Substantia nigra (tissue), 51 donors: ENCODE measurements at places on chromosomes 5 and 9.

- DNase-seq: no peak
Observed at GRCh38 chr5:150302301-150303069, at the start of gene ARSI. TSS of gene ARSI (minus strand) at chr5:150302905. CDS start at chr5:150302373, 532 bp downstream.

GRCh38 chr9:78289474-78289873 lies 7.5 kb upstream of the PSAT1 start:
- DNase-seq: no peak

DNA sequence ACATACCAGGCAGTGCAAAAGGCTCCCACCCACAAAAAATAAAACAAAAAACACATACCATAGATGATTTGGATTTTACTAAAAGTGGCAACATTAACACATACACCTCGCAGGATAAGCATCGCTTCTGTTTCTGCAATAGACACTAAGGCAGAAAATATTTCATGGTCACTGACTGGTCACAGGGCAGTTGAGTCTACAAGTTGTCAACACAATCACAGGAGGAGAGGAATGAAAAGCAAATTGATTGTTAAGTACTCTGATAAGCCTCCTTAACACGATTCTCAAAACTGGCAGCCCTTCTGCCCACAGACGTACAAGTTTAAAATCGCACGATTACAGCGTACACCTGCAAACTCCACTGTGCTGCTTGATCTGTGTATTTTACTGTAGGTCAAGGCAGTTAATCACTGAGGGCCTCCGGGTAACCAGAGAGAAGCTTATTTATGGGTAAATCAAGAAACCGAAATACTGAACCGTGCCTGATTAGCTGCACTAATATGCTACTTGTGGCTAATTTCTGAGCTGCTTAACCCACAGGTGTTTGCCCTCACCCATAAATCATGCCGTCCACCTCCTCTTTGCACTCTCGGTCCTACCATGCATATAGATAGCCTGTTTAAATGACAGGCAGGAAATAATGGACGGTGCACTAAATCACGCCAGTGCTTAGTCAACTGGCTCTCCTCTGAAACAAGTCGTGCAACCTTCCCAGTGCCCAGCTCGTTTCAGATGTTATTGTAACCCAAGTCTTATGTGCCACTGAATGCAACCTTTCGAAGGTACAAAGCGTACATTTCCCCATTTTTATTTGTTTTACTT lies 659.4 kb upstream of the ADAMTS16 start:
- DNase-seq: no peak

DNA sequence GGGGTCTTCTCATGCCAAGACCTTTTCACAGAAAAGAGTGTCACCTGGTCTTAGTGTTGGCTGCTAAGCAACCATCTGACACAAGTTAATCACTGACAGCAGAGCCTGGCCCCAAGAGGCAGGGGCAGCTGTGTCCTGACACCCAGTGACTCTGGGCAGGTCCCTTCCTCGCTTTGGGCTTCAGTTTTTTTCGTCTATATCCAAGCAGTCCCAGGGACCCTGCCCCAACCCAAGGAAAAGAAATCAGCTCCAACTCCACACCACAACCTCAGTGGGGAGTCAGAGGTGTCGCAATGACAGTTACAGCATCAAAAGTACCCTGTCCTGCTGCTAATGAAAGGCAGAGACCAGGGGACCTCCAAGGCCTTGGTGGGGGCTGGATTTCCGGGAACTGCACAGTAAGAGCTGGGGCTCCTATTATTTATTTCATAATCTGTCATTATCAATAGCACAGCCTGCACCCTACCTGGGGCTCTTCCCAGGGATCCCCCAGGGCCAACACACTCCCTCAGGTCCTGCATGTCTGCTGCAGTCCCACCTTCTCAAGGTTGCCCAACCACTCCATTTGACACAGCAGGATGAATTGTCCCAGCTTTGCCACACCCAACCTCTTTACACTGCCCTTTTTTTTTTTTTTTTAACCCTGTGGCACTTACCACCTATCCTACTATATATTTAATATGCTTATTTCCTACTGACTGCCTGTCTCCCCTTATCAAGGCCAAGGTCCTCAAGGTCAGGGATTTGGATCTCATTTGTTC lies 9.4 kb downstream of the ANKS6 start:
- DNase-seq: no peak

DNA sequence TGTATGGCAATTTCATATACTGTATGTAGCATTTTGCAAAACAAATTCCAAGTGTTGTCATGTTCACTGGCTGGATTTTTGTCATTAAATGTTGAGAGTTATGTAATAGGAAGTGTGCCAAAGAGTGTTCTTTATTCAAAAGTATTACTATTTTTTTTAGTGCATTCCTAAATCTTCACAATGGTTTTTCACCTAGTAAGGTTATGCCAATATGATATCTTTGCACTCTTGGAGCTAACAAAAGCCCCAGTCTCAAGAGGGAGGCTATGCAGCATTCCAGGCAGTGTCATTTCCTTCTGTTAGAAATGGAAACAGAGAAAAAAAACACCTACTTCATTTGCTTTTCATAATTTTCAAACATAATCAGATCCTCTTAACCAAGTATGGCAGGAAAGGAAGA lies 5.1 kb upstream of the SSBP2 start:
- no peak for DNase-seq

DNA sequence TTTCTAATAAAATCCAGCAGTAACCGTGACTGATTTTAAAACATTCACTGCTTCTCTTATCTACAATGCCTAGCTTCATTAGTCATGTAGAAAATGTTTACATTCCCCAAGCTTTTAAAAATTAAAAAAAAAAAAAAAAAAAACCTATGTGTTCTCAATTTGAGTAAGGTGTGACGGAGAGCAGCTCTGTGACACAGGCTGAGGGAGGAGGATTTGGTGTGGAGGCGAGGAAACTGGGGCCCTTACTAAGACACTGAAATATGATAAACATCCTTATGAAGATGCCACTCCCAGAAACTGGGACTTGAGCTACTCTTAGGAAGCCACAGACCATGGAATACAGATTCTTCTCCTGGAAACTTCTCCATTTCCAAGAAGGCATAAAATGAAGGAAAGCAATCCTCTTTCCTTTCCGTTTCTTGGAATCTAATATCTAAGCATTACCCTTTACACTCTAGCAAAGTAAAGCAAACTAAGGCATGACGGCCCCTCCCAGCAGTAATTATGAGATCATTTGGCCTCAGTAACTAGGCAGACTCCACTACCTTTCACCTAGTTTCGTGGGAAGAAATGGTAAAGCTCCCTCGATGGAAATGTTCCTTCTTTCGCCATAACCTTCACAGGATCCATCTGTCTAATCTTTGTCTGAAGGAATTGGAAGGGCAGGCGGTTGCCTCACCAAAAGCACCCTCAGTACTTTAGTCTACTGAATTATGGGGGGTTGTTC lies 23.5 kb downstream of the GRAMD2B start:
- no peak for DNase-seq

GRCh38 chr5:62477801-62478200 lies 65.2 kb downstream of the IPO11 start:
- no peak for DNase-seq

- DNase-seq: no peak
Observed at GRCh38 chr5:75156585-75156984, 80.1 kb downstream of the ANKRD31 start.

GRCh38 chr9:97072285-97072776 lies 33.4 kb upstream of the CTSV start:
- DNase-seq: no peak

DNA sequence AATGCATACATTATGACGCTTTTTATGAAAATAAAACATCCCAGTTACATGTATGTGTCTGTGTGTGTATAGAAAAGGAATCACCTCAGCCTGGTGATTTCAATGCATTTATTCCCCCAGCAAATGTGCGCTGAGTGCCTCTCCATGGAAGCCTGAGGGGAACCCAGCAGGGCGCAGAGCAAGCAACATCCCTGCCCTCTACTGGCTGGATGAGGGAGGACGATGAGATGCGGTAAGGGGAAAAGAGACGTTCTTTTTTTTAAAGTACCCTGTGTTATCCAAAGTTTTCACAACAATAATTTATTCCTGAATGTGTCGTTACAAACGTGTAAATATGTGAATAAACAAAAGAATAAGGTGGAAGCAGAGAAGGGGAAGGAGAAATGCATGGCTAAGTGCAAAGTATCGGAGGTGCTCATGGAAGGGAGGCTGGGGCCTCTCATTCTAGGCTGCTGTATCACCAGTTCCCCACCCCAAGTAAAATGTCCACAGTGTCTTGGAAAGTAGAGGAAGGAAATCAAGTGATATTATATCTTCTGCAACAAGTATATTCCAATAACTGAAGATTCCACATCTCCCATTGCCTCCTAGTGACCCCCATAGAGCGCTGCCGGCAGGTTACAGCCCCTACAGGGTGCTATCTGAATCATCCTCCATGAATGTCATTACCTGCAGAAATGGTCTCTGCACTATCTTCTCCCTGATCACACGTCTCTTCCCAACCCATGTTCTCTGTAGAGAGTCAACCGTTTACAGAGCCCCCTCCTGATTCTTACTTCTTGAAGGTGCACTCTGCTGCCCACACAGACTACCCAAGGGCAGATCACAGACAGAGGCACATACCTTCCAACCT lies 13.0 kb upstream of the ABLIM3 start:
- DNase-seq: peak; percentile 9

DNA sequence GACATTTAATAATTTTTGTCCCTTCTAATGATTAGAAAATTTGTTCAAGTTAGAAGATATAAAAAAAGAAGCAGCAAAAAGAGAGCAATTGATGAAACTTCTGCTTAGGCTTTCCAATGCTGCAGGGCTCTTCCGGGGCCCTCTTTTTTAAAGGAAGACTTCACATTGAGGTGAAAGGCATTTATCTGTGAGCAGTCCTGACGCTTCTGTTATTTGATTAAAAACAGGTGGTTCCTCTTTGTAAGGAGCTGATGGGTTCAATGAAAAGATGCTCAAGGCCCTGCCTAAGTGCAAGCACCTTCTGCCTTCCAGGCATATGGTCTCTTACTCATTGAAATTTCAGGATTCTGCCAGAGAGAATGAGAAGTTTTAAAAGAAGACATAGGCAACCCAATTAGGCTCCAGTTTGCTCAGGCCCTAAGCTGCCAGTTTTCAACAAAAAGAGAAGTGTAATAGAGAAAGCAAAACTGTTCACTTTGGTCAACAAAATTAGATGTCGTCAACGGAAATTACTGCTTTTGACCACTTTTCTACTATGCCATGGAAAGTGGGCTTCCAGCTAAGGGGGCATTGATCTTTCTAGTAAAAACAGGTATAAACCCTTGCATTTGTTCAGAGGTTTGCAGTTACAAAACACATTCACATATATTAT lies 100.2 kb downstream of the INSYN2B start:
- no peak for DNase-seq

DNA sequence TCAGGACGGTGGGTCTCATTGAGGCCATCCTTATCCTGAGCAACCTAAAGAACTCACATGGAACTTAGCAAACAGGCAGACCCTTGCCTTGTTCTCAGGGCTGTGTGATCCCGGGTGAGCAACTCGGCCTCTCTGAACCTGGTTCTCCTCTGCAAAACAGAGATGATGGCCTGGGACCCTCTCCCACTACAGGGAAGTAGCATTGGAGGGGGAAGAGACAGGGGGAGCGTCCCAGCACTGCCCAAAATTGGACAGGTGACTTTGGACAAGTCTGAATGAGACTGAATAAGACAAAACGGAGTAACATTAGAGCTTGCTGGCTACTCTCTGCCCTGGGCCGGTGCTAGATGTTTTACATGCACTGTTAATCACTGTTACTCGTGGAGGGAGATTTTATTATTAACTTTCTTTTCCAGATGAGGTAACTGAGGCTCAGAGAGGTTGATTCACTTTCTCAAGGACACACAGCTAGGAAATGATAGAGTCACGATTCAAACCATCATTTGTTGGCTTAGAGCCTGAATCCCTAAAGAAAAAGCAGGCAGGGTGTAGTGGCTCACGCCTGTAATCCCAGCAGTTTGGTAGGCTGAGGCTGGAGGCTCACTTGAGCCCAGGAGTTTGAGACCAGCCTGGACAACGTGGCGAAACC lies 136.4 kb downstream of the C9orf50 start:
- DNase-seq: no peak

DNA sequence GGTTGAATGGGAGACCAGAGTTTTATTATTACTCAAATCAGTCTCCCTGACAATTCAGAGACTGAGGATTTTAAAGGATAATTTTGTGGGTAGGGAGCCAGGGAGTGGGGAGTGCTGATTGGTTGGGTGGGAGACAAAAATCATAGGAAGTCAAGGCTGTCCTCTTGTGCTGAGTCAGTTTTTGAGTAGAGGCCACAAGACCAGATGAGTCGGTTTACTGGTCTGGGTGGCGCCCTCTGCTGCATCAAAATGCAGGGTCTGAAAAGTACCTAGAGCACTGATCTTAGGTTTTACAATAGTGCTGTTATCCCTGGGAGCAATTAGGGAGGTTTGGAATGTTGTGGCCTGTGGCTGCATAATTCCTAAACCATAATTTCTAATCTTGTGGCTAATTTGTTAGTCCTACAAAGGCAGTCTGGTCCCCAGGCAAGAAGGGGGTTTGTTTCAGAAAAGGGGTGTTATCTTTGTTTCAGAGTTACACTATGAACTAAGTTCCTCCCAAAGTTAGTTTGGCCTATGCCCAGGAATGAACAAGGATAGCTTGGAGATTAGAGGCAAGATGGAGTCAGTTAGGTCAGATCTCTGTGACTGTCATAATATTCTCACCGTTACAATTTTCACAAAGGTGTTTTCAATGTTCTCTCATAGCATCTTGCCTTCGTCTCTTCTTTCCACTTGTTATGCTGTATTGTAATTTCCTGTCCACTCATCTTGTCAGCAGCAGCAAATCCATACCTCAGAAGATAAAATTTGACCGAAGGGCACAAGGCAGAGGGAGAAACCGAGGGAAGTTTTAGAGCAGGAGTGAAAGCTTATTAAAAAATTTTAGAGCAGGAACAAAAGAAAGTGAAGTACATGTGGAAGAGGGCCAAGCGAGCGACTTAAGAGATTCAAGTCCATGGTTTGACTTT lies 59.2 kb upstream of the CLINT1 start:
- DNase-seq: no peak

- no peak for DNase-seq
Observed at GRCh38 chr5:79464695-79465332, 49.1 kb downstream of the HOMER1 start.

DNA sequence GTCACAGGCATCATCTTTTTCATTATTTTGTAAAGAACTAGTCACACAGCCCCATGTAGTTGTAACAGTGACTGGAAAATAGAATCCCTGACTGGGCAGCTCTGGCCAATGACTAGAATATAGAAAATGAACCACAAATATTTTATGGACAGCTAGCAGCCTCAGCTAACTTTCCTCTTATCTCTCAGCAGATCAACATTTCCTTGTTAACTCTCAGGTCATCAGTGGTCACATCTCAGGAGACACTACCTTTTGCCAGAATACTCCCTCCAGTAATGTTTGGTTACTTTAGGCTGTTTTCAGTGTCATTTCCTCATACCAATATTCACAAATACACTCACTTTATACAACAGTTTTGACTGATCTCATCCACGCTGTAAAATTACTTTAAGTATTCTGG lies 43.9 kb downstream of the FAM169A start:
- DNase-seq: no peak
